HT-29 (cell line): ENCODE measurements at places on chromosomes 2 and 18.

- DNase-seq: peak; percentile 28
Measured at GRCh38 chr18:57833441-57834101, 30.5 kb upstream of the ATP8B1 start.

GRCh38 chr18:48780201-48780912, 170.4 kb downstream of the SMAD7 start:
- DNase-seq: no peak

GRCh38 chr2:5195636-5196035, 496.5 kb upstream of the SOX11 start:
- no peak for DNase-seq

GRCh38 chr18:621291-622043, 24.7 kb downstream of the CLUL1 start:
- DNase-seq: no peak

DNA sequence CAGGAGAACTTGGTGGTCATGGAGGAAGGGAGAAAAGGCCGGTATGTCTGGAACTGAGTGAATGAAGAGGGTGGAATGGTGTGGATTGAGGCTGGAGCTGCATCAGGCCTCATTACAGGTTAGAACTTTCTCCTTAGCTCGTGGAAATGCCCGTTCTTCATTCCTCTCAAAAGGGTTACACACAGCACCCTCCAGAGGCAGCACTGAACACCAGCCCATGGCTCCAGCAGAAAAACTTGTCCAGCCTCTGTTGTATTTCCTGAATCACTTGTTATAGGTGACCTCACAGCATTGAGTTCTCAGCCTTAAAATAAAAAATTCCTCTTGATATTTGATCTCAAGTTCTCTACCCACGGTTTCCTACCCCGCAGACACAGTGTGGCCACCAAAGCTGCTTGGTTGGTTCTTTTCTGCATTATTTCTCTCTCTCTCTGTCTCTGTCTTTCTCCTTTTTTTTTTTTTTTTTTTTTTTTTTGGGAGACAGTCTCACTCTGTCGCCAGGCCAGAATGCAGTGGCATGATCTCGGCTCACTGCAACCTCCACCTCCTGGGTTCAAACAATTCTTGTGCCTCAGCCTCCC, 89.6 kb downstream of the ITGB1BP1 start:
- DNase-seq: peak; percentile 86
